ENCODE measurements at places on chromosomes 11 and 22.

DNA sequence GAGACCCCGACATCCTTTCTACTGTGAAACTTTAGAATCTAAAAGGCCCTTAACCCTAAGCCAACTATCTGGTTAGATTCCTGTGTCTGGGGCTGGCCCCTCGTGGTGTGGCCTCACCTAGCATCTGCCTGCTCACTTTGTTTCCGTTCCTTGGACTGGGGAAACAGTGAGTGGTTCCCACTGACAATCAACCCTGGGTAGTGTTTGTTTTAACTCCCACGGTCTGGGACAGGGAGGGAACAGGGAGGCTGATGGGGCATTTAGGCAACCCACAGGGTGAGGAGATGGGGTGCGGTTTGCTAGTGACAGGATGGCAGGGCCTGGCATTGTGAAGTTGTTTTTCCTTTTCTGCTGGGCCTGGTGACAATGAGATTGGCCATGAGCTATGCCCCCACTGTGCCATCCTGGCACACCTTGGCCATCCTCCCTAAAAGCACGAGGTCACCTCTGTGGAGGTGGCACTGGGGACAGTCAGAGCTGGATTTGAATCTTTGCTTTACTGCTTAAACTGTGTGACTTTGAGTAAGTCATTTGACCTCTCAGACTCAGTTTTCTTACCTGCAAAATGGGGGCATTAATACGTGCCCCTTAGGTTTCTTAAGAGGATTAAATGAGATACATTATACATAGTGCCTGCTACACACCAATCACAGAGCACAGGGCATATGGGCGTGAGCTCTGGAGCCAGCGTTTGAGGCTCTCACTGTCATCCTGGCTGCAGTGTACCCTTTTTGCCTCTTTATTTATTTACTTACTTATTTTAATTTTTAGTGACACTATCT is 31.4 kb downstream of the CHRDL2 start:
- DNase-seq, result no peak

DNA sequence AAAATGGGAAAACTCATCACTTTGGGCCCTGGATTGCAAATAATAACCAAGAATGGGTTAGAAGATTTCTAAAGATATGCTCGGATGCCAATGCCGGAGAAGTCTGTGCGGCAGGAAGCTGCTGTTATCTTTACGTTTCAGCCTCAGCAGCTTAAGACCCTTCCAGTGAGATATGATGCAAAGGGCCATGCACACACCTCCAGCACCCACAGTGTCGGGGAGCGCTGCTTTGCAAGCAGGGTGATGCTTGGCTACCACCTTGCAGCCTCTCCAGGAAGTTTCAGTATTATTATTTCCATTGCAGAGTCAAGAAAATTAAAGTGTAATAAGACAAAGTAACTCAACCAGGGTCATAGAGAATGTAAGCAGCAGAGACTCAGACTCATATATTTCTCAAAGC is 37.3 kb downstream of the LARGE1 start:
- no peak for DNase-seq

GRCh38 chr22:48426466-48427380 is 1401.0 kb downstream of the BRD1 start:
- DNase-seq, result no peak

GRCh38 chr11:59938718-59939117 is 486 bp downstream of the OOSP1 start:
- DNase-seq, result no peak

- no peak for DNase-seq
These were observed 14.2 kb upstream of the TLCD5 start for GRCh38 chr11:120310870-120311269.

DNA sequence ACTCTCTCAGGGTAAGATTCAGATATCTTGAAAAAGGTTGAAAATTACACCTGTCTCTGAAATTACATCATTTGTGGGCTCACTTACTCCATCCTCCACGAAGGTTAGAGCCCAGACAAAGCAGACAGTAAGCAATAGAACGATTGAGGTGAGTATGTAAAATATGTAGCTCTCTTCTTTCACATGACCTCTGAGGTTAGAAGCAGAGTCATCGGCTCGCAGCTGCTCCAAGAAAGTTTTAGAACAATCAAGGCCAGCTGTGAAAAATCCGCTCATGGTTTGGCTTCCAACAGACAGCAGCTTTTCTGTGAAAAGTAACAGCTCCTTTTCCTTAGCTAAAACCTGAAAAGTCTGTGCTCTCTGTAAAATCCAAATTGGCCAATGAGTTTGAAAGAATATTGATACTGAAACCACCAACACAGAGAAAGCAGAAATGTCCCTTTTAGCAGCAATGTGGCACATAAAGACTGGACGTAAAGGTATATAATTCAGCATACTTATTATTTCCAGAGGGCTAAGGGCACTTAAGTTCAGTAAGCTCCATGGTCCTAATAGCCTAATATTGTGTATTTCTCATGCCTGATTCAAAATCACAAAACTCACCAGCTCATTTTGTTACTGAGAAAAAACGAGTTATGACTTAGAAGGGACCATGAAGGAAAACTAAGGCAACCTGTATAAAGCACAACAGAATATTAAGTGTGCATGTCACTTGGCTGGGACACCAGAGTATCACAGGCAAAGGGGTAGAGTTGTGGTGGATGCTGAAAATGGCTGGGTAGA is 78.2 kb downstream of the FAM76B start:
- DNase-seq, result peak; percentile 60

DNA sequence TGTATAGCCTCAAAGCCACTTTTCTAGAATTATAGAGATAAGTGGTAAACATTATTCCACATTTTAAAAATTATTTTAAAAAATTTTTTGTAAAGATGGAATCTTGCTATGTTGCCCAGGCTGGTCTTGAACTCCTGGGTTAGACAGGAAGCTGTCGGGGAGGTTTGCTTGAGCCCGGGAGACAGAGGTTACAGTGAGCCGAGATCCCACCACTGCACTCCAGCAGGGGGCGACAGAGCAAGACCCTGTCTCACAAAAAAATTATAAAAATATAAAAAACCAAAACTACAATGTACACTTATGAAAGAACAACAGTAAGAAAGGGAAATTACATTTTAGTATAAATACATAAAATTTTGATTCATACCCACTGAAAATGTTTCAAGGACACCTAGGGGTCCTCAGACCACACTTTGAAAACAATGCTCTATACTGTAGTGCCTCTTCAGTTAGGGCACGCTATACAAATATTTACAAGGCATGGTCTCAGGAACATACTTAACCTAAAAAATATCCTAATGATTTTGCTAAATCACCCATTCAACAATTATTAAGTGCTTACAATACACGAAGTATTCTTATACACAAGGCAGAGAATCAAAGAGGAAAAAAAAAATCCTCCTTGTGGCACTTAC is 111.2 kb downstream of the MRTFA start:
- DNase-seq, result peak; percentile 56

GRCh38 chr22:37443977-37444376 is 16.7 kb upstream of the ELFN2 start:
- DNase-seq, result no peak

GRCh38 chr11:118082880-118083552 is 3.7 kb downstream of the SMIM35 start:
- no peak for DNase-seq

GRCh38 chr22:35410663-35411034 is 10.7 kb downstream of the MCM5 start:
- DNase-seq, result no peak

GRCh38 chr11:131816051-131816450 is 445.6 kb downstream of the NTM start:
- peak; percentile 39 for DNase-seq

GRCh38 chr11:7495882-7496551 is 10.7 kb downstream of the OLFML1 start:
- DNase-seq, result no peak

DNA sequence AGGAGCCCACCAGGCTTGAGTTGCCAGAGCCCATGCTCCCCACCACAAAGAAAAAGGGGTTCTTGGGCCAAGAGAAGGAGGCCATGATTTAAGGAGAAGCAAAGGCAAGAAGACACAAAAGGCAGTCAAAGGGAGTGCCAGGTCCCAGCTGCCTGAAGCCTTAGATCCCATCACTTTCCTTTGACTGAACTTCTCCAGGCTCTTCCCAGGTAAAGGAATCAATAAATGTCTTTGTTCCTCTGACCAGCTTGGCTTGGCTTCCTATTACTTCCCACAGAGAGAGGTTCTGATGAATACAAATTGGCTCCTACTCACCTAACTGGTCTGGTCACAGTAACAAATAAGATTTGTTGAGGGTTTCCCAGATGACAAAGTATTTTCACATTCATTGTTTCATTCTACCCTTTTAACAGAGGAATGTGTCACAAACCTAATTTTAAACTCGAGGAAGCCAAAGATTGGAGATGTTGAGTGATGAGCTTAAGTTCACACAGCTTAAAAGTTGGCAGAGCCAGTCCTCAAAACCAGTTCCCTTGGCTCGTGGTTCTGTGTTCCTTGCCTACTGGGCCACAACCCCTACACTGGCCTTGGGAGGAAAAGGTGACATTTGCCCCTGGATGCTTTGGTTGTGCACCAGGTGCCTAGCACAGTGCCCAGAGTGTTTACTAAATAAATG is 96.4 kb upstream of the SESN3 start:
- no peak for DNase-seq

GRCh38 chr11:68215087-68215445 is 2.0 kb upstream of the KMT5B start:
- no peak for DNase-seq

- peak; percentile 59 for DNase-seq
These were observed 1.6 kb upstream of the ELFN2 start for GRCh38 chr22:37428649-37429586.

DNA sequence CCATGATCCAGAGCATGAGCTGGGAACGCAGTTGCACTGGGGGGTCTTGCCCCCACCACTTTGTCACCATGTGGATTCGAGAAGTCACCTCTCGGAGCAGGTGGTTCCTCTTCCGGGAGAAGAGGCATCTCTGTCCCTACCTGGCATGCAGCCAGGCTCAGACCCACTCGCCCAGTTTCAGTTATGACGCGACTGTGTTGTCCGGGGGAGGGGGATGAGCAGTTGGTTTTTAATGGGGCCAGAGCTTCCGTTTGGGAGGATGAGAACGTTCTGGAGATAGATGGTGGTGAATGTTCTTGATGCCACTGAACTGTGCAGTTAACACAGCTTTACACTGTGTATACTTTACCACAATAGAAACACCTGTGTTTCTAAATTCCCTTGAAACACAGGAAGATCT is 41.5 kb downstream of the DHCR7 start:
- DNase-seq, result no peak

- DNase-seq, result no peak
These were observed 898 bp upstream of the ROBO3 start for GRCh38 chr11:124864176-124864891.

DNA sequence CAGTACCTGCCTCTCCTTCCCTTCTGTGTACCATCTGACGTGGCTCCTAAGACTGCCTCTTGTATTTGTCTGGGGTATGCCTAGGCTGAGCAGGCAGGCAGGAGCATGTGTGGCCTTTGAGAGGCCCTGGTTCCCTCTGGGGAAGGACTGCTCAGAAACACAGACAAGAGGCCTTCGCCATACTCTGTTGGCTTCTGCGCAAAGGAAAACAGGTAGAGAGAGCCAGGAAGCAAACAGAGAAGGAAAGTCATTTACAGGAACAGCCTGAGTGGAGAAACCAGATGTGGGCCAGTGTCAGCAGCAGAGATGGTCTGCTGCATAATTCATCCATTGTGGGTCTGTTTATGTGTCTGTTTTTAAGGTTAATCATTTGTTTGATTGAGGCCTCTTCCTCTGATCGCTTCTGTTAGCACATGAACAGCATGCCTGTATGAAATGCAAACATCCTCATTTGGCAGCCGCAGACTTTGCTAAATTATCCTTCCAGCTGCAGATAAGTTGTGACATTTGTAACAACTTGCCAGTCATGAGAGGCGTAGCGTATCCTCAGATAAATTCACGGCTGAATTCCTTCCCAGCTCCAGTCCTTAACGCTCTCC is 119.4 kb downstream of the GALNT18 start:
- no peak for DNase-seq

DNA sequence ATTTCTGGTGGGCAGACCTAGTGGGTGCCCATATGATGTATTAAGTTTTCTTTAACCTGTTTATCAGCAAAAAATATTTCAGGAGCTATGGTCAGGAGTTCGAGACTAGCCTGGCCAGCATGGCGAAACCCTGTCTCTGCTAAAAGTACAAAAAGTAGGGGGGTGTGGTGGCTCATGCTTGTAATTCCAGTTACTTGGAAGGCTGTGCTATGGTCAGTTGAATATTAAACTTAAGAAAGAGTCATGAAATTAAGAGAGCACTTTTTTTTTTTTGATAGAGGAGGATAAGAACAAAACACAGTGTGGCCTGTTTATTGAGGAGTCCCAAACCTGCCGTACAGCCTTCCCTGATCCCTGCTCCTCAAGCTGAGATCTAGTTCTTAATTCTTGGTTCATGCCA is 29.8 kb downstream of the OR6Q1 start:
- DNase-seq, result no peak

- DNase-seq, result no peak
These were observed 24.6 kb downstream of the PPIL2 start for GRCh38 chr22:21690401-21690801.

DNA sequence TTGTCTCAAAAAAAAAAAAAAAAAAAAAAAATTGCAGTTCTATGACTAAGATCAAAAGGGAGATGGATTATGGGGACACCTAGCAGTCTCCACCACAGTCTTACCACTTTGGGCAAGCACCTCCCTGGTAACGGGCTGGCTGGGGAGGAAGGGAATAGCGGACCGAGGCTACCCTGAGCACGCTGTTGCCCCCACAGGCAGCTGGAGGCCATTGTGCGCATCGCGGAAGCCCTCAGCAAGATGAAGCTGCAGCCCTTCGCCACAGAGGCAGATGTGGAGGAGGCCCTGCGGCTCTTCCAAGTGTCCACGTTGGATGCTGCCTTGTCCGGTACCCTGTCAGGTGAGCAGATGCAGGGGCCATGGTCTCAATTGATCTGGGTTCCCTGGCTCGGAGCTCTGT is 21.2 kb downstream of the MCM5 start:
- no peak for DNase-seq

DNA sequence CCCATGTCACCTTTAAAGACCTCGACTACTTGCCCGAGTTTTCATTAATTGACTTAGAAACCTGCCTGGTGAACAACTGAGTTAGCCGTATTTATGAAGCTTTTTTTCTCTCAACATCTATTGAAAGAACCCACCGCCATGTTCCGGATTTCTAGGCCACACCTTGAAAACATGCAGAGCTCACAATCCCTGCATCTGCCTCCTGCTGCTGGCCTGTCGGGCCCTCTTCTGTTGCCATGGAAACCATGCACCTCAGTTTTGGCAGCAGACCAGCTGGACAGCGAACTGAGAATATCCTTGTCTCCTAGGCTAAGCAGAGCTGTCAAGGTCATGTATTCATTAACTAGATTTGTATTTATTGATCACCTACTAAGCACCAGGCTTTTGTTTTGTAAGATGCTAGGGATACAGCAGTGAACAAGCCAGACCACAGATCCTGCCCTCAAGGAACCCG is 4.3 kb upstream of the PATZ1 start:
- DNase-seq, result peak; percentile 26

DNA sequence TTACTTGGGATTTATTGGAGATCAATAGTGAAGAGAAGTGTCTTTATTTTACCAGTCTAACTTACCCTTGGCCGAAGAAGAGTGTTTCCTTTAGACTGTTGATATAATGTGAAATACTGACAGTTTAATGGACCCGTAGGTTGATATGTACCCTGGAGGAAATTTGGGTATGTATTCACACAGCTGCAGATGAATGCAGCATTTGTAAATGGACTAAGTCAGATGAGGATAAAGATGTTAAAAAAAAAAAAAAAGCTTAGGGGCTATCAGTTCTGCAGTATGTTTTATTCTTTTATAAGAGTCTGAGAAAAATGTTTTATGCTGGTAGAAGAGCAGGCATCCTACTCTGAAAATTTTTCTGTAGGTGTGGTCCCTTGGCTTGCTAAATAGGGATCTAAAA is 2.7 kb downstream of the REXO2 start:
- no peak for DNase-seq

GRCh38 chr11:121914508-121915059 is 201.4 kb downstream of the BLID start:
- DNase-seq, result no peak
